8988T (cell line): ENCODE measurements at places on chromosomes 2 and 18.

GRCh38 chr2:24981411-24982136, 9.8 kb upstream of the DNAJC27 start:
- DNase-seq, result no peak

- DNase-seq, result no peak
Measured at GRCh38 chr2:181140928-181141327, 160.5 kb downstream of the UBE2E3 start.

- no peak for DNase-seq
Measured at GRCh38 chr2:73239776-73240175, 5.7 kb downstream of the CCT7 start.

DNA sequence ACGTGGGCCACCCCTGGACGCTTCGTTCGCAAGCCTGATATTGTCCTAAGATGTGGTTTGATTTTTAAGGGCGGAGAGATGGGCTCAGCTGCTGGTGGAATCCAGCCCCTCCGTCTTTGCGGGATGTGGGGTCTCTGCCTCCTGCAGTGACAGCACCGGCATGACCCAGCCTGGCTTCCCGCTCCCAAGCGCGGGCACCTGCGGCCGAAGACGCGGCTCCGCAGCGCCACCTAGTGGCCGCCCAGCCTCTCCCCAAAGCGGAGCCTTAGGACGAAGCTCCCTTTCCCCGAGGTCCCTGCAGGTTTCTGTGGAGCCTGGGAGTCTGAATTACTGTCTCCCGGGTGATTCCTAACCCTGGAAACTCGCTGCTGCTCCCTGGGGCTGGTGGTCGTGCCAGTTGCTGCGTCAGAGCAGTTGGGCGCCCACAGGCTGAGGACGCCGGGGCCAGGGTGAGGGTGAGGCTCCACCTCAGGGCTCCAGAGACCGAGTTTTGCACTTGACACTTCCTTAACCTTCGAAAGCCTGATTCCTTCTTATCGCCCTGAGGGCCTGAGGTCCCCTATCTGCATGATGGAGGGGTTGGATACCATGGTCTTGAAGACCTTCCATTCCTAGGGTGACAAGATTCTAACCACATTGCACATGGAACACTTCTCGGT, 137.5 kb downstream of the TPO start:
- DNase-seq, result peak; percentile 90

DNA sequence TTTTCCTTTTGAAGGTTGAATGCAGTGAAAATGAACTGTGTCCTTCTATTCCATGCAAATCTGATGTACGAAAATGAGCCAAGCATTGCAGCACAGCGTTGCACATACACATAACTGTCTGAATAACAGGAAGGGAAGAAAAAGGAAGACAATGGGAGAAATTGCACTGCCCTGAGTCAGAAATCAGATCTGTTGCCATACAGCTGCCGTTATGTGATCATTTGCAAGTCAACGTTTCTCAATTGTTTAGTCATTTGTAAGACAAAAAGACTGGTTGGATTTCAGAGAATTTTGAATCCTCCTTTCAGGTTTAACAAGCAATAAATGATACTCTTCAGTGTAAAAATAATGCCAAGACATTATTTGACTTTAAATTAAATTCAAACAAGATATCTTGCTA, 284.1 kb downstream of the DSEL start:
- no peak for DNase-seq

- no peak for DNase-seq
Measured at GRCh38 chr2:68423966-68424650, 43.0 kb downstream of the FBXO48 start.

DNA sequence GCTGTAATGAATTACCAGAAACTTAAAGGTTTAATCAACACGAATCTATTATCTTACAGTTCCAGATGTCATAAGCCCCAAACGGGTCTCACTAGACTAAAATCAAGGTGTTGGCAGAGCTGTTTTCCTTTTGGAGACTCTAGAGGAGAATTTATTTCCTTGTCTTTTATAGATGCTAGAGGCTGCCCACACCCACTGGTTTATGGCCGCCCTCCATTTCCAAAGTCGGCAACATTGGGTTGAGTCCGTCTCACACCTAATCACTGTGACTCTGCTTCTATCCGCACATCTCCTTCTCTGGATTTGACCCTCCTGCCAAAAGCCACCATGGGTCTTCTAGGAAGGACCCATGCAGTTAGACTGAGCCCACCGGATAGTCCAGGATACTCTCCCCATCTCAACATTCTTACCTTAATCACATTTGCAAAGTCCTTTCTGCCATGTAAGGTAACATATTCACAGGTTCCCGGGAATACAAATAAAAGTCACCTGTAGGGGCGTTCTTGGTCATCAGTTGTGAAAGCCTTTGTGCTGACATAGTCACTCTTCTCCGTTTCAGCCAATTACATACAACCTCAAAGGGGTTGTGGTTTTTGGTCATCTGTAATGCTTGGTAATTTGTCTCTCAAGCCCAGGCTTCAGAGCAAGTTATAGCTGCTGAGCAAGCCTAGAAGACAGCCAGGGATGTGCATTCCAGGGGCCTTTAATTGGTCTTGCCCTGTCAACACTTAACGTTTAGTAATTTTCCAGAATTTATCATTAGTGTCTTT, 179.4 kb downstream of the ANTXR1 start:
- DNase-seq, result no peak

GRCh38 chr2:3142961-3143571, 234.6 kb downstream of the EIPR1 start:
- DNase-seq, result no peak

DNA sequence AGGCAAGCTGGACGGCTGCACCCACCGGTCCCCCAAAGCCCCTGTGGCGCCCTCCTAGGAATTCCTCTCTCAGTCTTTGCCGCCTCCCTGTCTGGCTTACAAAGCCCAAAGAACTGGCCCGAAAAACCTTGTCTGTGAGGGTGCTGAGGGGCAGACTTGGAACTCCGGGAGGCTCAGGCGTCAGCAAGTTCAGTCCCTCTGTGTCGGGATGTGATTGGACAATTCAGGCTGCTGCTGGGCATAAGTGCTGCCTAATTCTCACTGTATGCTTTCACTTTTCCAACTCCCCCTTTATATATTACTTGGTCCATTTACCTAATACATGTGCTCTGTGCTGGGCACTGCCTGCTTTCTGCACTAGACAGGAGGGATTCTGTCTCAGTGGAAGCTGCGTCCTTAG, 20.3 kb upstream of the SH3RF3 start:
- DNase-seq, result no peak

GRCh38 chr2:157377861-157378260, 52.2 kb upstream of the ERMN start:
- no peak for DNase-seq

DNA sequence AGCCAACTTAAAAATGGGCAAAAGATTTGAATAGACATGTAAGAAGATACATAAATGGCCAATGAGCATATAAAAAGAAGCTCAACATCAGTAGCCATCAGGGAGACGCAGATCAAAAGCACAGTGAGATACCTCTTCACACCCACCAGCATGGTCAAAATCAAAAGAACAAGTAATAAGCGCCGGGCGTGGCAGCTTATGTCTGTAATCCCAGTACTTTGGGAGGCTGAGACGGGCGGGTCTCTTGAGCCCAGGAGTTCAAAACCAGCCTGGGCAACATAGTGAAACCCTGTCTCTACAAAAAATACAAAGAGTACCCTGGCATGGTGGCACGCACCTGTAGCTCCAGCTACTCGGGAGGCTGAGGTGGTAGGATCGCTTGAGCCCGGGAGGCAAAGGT, 4.6 kb upstream of the CIB4 start:
- DNase-seq, result no peak

DNA sequence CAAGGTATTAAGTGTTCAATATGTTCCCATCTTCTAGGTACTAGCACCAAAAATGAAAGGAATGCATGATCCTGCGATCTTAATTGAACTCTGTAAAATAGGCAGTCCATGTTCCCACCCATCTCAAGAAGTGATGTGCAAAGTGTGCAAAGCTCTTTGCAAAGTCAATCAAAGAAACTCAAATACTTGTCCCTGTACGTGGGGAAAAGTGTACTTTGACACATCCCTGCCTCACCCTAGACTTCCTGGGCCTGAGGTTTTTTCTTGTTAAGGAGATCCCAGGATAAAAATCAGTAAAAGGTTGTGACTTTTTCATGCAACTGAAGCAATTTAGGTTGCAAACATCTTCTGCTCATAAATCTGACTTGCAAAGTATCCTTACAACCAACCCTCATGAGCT, 25.3 kb downstream of the HNRNPA3 start:
- DNase-seq, result no peak

GRCh38 chr2:222915092-222915957, 54.5 kb downstream of the ACSL3 start:
- no peak for DNase-seq

DNA sequence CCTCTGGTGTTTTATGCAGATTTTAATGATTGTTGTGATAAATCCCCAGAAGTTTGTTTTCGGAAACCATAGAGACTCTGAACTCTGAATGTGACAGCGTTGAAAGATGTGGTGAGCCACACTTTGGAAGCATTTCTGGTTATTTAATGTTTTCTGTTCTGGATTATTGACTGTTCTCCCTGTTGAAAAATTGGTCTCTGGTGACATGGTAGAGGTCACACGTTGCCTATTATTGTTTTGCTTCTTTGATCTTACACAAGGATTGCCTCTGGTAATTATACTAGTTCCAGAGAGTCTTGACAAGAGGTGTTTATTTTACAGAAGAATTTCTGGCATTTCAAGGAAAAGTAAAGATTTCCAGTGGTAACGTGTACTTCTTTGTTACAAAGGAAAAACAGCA, 127.1 kb downstream of the GREB1L start:
- no peak for DNase-seq

DNA sequence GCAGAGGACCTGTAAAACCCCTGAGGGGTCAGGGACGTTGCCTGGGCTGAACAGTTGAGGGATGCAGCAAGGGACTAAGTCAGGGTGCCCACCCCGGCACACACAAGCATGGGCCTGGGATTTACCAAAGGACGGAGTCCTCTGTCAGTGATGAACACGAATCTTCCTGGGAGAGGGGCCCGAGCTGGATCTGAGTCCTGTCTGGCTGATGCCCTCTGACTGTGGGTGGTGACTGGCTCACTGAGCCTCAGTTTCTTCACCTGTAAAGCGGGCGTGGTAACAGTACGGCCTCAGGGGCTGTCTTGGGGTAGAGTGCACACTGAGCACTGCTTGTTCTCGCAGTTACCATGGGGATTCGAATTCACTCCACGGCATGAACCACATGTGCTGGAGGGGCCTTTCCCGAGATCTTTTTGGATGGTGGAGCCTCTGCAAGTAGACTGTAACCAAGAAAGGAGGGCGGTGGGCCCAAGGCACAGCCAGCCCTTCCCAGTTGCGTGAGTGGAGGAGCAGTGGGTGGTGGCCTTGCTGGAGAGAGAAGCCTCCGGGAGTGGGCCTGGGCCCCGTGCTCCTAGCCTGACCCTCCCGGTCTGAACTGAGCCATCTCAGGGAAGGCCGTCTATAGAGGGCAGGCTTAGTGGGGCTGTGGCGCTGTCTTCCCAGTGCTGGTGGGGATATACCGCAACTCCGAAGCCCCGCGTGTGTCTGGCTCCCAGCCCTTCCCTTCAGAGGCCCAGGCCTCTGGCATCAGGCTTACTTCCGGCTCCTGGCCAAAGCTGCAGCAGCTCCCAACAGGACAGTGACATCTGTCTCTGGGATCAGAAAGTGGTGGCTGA, 130.8 kb upstream of the HS6ST1 start:
- no peak for DNase-seq

GRCh38 chr2:5231287-5231686, 460.9 kb upstream of the SOX11 start:
- DNase-seq, result no peak

DNA sequence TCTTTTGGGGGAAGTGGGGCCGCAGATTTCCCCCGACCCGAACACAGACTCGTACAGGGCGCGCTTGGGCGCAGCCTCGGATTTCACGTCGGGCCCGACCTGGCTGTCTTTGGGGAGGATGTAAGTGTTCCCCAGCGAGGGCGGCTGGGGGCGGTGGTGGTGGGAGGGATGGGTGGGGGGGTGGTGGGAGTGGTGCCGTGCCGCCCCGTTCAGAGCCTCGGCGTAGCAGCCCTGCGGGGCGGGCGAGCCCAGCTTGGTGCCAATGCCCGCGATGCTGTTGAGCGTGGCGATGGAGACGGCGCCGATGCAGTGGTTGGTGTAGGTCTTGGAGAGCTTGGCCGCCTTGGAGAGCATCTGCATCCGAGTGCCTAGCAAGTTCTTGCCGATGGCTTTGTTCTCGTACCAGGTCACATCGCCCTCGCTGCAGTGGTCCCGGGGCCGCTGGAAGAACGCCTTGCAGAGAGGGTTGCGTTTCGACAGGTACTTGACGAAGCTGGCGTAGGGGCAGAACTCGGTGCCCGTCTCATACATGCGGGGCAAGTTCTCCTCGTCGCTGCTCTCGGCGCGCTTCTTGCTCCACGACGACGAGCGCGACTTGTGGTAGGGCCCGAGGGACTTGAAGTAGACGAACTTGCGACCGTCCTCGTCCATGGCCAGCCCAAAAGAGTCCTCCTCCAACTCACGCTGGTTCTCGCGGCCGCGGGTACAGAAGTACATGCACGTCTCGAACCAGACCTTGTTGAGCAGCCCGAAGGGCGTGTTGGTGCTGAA, 1.3 kb downstream of the KCTD1 start:
- no peak for DNase-seq

GRCh38 chr2:170276925-170277629, 99.1 kb downstream of the MYO3B start:
- no peak for DNase-seq

GRCh38 chr2:203603456-203604389, 68.6 kb upstream of the RAPH1 start:
- no peak for DNase-seq

DNA sequence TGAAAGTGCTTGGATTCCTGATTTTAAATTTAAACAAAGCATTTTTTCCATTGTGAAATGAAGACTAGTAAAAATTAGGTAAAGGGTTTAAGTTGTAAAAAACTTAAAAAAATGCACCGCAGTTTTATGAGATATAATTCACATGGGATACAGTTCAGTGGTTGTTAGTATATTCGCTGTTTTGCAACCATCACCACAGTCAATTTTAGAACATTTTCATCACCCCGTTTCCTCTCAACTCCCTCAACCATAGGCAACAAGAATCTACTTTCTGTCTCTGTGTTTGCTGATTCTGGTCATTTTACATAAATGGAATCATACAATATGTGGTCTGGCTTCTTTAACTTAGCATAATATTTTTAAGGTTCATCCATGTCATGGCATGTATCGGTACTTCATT, 4.0 kb downstream of the DGKD start:
- DNase-seq, result no peak

- no peak for DNase-seq
Measured at GRCh38 chr18:65750389-65751154, at the start of gene CDH7. Gene CDH7 (plus strand): TSS chr18:65751012. CDS start chr18:65762843, 11,831 bp downstream.

GRCh38 chr18:55739488-55739887, 151.5 kb upstream of the TCF4 start:
- DNase-seq, result no peak

- DNase-seq, result no peak
Measured at GRCh38 chr2:172843902-172844715, 108.5 kb downstream of the RAPGEF4 start.

DNA sequence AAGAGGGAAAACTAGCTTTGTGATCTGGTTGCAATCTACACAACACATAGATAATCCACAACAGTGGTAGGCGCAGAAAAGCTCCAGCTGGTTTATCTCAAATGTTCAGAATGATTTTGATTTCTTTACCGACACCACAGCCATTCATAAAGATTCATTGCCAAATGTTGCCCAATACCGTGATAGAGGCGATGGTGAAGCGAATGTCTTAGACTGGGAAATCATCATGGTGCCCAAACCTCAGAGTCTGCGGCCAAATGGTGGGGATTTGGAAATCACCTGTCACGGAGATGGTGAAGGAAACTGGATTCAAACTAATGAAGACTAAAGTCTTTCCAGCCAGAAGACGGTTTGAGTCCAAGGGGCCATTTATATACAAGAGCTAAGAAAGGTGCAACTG, 48.5 kb upstream of the CCDC150 start:
- DNase-seq, result no peak
